ENCODE measurements at places on chromosomes 13 and 19.

DNA sequence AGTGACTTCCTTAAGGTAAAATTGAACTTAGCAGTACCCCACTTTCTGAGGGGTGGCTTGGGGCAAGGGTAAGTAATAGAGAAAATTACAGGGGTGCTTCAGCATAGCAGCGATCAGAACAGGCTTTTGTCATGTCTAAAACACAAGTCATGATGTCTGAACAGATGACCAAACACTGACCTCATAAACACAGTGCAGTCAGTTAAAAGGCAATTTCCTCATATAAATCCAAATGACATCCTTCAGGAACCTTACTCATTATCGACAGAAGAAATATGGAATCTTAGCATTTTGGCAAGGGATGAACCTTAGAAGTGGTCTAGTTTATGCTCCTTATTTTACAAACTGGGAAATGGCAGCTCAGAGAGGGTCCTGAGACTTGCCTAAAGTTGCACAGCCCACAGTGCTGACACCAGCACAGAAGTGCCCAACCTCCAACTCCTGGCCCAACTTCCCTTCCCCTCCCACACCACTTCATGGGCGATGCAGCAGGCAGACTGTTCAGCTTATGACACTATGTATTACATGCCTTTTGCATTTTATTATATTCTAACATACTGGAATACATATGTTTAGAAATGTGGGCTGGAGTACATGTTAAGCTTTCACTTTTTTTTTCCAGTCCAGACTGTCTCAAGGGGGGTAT lies 3.6 kb downstream of the GJA3 start:
- DNase-seq = no peak

- DNase-seq = no peak
These were observed 1388.0 kb downstream of the EFNB2 start for GRCh38 chr13:105147461-105147860.

DNA sequence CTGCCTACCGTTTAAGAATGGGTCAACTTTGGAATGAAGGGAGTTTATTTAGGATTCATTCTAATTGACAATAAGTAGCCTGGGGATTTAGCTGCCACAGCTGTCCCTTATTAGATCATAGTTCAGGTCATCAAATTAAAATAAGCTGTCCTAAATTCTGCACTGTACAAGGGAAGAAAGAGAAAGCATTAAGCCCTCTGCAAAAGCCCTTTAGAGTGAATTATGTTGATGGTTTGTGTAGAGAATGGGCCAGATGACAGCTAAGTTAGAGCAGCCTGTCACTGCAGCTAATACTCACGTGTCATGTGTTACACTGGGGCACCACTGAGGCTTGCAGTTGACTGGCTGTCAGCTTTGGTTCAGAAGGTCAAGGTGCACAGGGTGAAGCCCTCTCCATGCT lies 737.1 kb upstream of the SLC10A2 start:
- no peak for DNase-seq

DNA sequence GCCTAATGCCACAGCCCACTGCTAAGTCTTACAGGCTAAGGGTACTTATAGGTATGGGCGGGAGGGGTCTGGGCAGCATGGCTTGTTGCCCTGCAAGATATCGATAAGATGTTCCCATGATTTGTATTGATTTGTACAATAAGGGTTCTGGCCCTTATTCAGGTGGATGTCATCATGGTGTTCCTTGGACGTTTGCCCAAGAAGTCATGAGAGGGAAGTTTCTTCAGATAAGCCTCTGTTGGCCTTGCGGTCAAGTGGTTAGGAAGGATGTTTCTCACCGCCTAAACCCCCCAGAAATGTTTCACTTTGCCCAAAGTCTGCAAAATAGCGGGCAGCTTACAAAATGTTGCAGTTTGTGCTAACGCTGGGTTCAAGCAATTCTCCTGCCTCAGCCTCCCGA lies 7.3 kb downstream of the PARP4 start:
- DNase-seq = no peak

DNA sequence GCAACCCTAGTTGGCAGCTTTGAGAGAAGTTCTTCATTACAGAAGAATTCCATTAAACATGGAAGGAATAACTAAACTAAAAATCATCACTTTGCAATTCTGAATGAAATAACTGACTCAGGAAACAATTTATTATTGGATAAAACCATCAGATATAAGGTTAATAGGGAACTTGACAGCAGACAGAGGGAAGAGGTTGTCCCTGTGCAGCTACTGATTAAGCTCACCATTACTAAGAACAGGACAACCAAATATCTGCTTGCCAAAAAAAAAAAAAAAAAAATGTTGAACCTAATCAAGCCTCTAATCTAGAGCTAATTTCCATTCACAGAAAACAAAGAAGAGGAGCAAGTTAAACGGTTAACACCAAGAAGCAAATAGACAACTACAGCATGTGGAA lies 12.8 kb downstream of the N4BP2L2 start:
- DNase-seq = no peak

- no peak for DNase-seq
These were observed 54.0 kb upstream of the DOCK9 start for GRCh38 chr13:99031832-99032231.

DNA sequence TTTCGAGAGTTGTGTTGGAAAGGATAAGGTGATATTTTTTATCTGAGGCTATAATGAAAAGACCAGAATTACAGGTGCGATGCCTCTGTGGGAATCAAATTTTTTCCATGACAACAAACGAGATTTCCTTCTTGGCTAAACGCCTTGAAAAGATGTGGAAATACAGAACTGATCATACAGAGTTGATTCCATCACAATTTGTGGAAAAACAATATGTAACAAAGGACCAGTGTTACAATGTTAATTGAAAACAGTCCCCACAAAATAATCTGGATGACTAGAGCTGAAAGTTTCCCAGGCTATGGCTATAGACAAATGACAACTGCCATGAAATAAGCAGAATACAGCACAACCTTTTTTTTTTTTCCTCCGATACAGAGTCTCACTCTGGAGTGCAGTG lies 628.9 kb downstream of the DIAPH3 start:
- DNase-seq = no peak

DNA sequence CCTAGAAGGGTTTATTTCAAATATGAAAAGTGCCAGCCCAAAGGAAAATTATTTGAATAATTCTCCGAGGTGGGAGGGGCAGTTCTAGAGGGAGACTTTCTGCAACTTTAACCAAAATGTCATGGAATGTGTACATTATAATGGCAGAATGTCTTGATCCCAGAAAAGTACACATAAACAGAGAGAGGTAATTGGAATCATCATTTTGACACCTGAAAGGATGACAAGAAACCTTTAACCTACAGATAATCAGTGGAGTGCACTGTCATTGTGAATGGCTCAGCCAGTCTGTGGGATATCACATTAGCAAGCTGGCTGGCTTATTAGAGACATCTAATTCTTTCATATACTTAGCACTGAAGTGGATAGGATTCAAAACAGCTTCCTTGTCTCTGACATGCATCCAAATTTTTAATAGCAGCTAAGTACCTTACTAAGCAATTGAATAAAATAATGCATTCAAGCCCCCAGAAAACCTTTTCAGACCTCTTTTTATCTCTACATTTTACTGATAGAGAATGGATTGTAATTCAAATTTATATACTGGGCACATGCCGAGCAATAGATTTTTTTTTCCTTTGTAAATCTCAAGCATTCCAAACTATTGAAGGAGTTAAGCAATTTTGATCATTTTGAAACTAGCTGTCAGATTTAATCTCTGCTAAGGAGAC lies 468.6 kb downstream of the COG6 start:
- no peak for DNase-seq

Data from CD4-positive, alpha-beta T cell treated with Interleukin-6 for 4 hours (primary cell).